ENCODE measurements at places on chromosomes 3 and 15.

GRCh38 chr15:62250978-62251377 is 85.9 kb upstream of the C2CD4B start:
- H3K4me1 ChIP-seq, result peaks cover 8% of the 10 kb centered on the region
- H3K4me3 ChIP-seq, result no peak overlapping the region
- no peak overlapping the region for H3K27ac ChIP-seq
- no peaks in the 10 kb centered on the region for H3K27me3 ChIP-seq

- no peaks in the 10 kb centered on the region for H3K27me3 ChIP-seq
- peaks cover 56% of the 10 kb centered on the region for H3K36me3 ChIP-seq
- no peak overlapping the region for H3K27ac ChIP-seq
- no peak overlapping the region for H3K4me3 ChIP-seq
Measured at GRCh38 chr15:59644756-59645155, 12.6 kb downstream of the GTF2A2 start.

DNA sequence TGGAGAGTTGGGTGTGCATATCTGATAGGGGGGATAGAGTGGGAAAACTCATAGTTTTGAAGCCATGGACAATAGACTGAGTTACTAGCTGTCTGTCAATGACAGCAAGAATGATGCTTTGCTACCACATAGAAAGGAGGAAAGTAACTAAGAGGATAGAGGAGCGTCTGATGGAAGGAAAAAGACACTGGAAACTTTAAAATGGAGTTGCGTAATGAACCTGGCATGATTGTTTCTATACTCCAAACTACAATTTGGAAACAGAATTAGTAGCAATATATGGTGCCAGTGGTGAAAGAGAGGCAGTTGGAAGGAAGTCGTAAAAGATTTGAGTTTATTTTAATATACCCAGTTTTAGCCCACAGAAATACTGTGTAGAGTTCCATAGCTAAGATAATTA is 163.6 kb downstream of the TUSC7 start:
- no peak for DNase-seq
- H3K27ac ChIP-seq, result no peak overlapping the region
- no peak overlapping the region for H3K4me3 ChIP-seq
- H3K36me3 ChIP-seq, result no peaks in the 10 kb centered on the region
- H3K4me1 ChIP-seq, result no peaks in the 10 kb centered on the region
- H3K27me3 ChIP-seq, result no peaks in the 10 kb centered on the region

DNA sequence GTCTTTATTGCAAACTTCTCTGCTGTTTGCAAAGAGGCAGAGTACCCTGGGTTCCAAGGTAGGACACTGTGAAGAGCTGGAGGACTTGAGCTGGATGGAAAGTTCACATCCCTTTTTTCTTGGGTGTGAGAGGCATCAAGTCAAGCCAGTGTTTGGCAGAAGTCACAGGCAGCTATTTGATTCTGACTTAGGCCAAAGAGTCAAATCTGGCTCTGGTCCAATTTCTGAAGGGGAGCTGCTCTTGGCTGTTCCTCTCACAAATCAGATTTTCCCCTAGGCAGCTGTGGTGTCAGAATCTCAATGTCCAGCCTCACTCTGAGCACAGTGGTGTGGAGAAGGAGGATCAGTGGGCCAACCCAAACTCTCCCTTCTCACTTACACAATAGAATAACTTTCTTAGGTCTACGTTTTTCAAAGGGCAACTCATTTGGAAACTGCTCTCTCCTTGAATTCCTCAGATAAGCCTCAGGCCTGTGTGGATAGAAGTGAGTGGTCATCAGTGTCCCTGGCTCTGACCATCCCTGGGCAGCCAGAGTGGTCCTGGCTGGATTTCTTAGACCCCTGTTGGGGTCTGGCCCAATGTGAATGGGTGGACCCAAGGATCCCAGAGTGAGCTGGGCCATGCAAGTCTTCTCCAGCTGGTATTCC is 18.2 kb upstream of the AMOTL2 start:
- peaks cover 10% of the 10 kb centered on the region for H3K4me1 ChIP-seq
- no peak overlapping the region for H3K27ac ChIP-seq
- H3K36me3 ChIP-seq, result no peaks in the 10 kb centered on the region
- H3K4me3 ChIP-seq, result no peak overlapping the region
- peak; percentile 73 for DNase-seq

- H3K4me1 ChIP-seq, result no peaks in the 10 kb centered on the region
- no peak for DNase-seq
- no peaks in the 10 kb centered on the region for H3K36me3 ChIP-seq
- H3K27me3 ChIP-seq, result no peaks in the 10 kb centered on the region
- no peak overlapping the region for H3K27ac ChIP-seq
- H3K4me3 ChIP-seq, result no peak overlapping the region
Measured at GRCh38 chr3:195129644-195130492, 141.1 kb downstream of the XXYLT1 start.
